ENCODE measurements at places on chromosomes 11 and 22.

- DNase-seq = no peak
Measured at GRCh38 chr22:29555065-29555644, 1.6 kb upstream of the THOC5 start.

GRCh38 chr11:79352349-79352703 is 88.5 kb downstream of the TENM4 start:
- no peak for DNase-seq

GRCh38 chr22:48356731-48357130 is 1470.9 kb downstream of the BRD1 start:
- DNase-seq = no peak

DNA sequence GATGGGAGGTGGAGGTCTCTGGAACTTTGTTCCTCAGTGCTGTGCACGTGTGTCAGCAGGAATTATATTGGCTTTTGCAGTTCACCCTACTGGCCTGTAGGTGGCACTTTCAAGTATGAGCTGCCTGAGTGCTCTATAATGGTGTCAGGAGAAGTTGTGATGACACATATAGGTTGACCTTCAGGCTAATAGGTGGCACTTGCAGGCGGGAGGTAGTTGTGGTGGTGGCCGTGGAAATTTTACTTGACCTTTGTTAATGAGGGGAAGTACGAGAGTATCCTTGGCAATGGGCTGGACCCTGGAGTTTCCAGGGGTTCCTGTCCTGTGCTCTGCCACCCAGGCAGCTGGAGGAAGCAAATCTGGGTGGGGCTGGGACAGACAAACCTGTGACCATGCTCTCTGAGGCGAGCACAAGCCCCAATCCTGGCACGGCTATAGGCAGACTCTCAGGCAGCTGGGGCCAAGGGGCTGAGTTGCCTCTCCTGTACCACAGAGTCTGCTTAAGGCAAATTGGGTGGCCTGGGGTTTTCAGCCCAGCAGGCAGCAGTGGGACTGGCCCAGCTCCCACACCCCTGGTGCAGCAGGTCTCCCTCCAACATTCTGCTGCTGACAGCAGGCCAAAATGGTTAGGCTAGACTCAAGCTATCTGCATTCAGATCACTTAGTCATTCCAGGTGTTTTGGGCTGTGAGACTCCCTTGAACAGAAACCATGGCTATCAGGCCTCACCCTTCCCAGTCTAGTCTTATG is 147.5 kb upstream of the CTSC start:
- peak; percentile 72 for DNase-seq

DNA sequence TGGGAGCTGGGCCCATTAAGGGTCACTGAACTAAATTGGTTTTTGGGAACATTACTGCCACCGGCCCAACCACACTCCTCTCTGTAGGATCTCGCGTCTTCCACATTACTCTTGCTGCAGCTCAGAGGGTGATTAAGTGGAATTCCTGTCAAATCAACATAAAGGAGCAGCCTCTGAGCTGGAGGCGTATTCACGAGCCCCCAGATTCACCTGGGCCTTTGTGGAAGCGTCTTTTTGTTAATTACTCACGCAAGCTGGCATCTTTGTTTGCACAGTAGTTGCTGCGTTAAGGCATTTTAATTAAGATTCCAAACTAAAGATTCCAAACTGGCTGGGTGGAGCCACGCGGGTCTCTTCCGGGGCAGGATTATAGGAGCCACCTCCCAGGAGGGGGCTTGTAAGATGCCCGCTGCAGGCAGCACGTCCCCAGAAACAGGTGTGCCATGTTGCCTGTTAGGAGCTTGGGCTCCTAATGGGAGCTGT is 21.5 kb upstream of the RFPL3 start:
- no peak for DNase-seq

DNA sequence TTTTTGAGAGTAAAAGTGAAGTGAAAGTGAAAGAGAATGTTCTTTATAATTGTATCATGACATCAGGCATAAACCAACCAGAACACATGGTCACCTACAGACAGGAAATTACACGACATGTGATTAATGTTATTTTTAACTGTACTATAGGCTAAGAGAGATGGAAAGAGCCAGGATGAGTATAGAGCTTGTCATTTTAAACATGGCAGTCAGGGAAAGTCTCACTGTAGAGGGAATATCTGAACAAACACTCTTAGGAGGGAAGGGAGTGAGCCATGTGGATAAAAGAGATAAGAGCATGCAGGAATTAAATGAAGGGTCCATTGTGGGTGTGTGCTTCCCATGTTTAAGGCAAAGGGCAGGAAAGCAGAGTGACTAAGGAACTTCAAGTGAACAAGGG is 599.1 kb upstream of the FAT3 start:
- no peak for DNase-seq

DNA sequence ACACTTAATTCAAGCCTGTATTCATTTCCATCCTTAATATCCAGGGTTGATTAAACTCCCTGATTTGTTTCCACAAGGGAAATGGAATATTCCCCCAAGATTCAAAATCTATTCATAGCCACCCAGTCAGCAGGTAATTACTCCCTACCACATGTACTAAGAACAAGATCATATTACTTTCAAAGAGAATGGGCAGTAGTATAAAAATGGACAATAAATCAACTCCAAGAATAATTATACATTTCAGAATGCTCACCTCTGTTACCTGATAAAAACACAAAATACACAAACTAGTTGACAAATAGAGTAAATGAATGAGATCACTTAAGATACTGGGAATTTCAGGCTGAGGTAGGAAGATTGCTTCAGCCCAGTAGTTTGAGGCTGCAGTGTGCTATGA is 8.5 kb upstream of the FEZ1 start:
- no peak for DNase-seq

DNA sequence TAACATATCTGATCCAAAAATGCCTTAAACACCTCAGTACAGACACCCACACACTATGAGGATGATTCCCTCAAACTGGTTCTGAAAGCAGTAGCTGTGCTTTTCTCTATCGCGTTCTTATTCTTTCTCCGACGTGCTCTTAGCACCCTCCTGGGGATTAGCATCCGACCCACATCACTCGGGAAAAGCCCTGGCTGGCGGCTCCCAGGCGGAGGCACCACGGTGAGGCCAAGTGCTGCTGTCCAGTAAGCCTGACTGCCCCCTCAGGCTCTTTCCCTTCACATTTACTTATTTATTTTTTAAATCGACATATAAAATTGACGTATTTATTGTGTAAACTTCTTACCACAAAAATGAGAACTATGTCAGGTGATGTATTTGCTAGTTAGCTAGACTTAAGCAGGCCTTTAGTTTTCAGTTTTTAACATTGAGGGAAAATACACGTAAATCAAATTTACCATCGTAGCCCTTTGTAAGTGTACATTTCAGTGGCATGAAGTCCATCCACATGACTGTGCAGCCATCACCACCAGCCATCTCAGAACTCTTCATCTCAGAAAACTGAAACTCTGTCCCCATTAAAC is 19.2 kb downstream of the TBX1 start:
- DNase-seq = no peak

- DNase-seq = no peak
Measured at GRCh38 chr11:131982154-131982553, 611.7 kb downstream of the NTM start.
